Kidney (tissue), 22 donors: ENCODE measurements at places on chromosomes 3 and 15. TPM values are rescaled to one million over a fixed set of nuclear protein-coding genes. Genes with fewer than 3 reads are reported as not detected.

DNA sequence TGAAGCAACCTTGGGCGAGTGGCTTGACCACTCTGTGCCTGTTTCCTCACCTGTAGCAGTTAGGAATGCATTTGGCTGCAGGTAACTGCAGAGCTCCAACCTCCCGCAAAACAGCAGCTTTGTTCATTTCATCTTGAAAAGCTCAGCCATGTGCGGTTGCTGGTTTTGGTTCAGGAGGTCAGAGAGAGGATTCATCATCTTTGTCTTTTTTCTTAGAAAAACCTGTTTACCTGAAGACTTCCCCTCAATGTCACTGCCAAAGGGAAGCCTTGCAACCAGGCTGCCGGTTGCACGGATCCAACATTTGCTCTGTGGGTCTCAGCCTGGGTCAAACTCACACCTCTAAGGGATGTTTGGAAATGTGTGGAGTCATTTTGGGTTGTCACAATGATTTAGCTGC, 16.4 kb upstream of the FURIN start:
- DNase-seq, result no peak
- no peak overlapping the region for H3K27ac ChIP-seq
- no peaks in the 10 kb centered on the region for H3K36me3 ChIP-seq
- H3K4me3 ChIP-seq, result no peak overlapping the region
- no peaks in the 10 kb centered on the region for H3K4me1 ChIP-seq
- H3K27me3 ChIP-seq, result no peaks in the 10 kb centered on the region

Gene VILL
- 7.6 TPM for total RNA-seq

GRCh38 chr3:49591615-49592014, 37.3 kb downstream of the BSN start:
- H3K27me3 ChIP-seq, result no peaks in the 10 kb centered on the region
- no peak overlapping the region for H3K4me3 ChIP-seq
- no peak overlapping the region for H3K27ac ChIP-seq
- H3K36me3 ChIP-seq, result no peaks in the 10 kb centered on the region

GRCh38 chr3:90011131-90011530, 903.7 kb downstream of the EPHA3 start:
- H3K4me3 ChIP-seq, result no peak overlapping the region
- no peaks in the 10 kb centered on the region for H3K4me1 ChIP-seq
- no peak overlapping the region for H3K27ac ChIP-seq

Gene NOP10
- 92.9 TPM for total RNA-seq
